ENCODE measurements at places on chromosomes 7 and 10. TPM values are rescaled to one million over a fixed set of nuclear protein-coding genes. Genes with fewer than 3 reads are reported as not detected.

The TACR2 gene
- total RNA-seq: 0.06 TPM

The CHAT gene
- not detected for total RNA-seq

The RAPGEF5 gene
- total RNA-seq: 1.9 TPM

The GRM3 gene
- not detected for total RNA-seq

Measured in cardiac ventricle fibroblast (primary cell).